Right lobe of liver (tissue), 6 donors: ENCODE measurements at places on chromosomes 5 and 9. TPM values are rescaled to one million over a fixed set of nuclear protein-coding genes. Genes with fewer than 3 reads are reported as not detected.

Gene CAMK2A
- not detected for total RNA-seq

Gene STPG3
- total RNA-seq: not detected

Gene LCN15
- not detected for total RNA-seq

Gene ZCCHC7
- total RNA-seq: 7.7 TPM

Gene IL13
- total RNA-seq: not detected

Gene PCAT7
- 3.1 TPM for total RNA-seq

Gene TSSK1B
- total RNA-seq: not detected

- DNase-seq: no peak
These were observed 273.7 kb downstream of the DIRAS2 start for GRCh38 chr9:90368928-90369327.

GRCh38 chr9:71806901-71807307 is 38.6 kb upstream of the CEMIP2 start:
- peak; percentile 76 for DNase-seq

- no peak for DNase-seq
These were observed 7.7 kb upstream of the ABO start for GRCh38 chr9:133282464-133283238.

GRCh38 chr9:36037549-36038122 is 923 bp downstream of the RECK start:
- DNase-seq: no peak

GRCh38 chr9:127311239-127311741 is 46.7 kb downstream of the GARNL3 start:
- DNase-seq: peak; percentile 77

- DNase-seq: no peak
These were observed 243.7 kb downstream of the HSPA4 start for GRCh38 chr5:133295520-133295919.

DNA sequence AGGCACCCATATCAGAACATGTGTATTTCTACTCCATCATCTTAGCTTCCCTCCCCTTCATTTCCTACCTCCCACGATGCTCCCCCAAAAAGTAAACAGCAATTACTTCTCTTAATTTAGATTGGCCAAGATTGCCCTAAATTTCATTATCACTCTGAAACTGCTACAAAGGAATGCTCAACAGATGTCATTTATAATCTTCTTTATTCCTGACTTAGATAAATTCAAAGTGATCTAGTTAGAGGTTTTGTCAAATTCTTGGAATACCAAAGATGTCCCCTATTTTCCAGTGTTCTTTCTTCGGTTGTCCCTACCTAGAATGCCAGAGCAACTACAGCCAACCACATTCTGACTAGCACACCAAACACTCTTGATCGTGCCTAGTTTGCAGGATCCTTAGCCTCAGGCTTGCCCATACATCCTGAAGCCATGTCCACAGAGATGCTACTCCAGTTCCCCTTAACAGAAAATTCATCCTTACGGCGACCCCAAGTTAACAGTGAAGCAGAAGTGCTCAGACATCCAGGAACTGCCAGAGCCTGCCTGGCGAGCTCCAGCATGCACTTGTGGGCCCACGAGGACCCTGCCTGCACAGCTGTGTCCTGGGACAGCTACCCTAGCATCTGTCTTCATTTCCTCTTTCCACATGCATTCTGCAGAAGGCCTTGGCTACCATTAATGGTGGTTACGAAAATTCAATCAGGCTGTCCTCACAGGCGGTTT is 31.6 kb downstream of the DAP start:
- no peak for DNase-seq

DNA sequence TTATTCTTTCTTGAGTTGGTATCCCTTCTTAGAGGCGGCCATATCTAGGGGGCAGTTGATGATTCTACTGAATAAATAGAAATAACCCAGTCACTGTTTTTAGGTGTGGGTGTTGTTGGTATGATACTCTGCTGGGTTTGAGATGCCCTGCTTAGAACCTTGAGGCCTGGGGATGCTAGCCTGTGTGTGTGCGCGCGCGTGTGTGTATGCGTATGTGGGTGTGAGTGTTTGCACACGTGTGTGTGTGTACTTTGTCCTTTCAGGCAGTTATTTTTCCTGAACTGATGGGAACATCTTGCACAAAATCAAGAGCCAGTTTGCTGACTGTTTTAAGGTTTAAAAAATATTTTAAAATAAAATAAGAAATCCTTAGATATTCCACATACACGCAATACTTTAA is 3.3 kb downstream of the SLC28A3 start:
- DNase-seq: no peak

GRCh38 chr5:128208436-128208835 is 124.9 kb downstream of the SLC12A2 start:
- DNase-seq: no peak

GRCh38 chr5:145934276-145934675 is 2.1 kb upstream of the SH3RF2 start:
- no peak for DNase-seq

- DNase-seq: no peak
These were observed 651.4 kb downstream of the CETN3 start for GRCh38 chr5:89758146-89758545.

DNA sequence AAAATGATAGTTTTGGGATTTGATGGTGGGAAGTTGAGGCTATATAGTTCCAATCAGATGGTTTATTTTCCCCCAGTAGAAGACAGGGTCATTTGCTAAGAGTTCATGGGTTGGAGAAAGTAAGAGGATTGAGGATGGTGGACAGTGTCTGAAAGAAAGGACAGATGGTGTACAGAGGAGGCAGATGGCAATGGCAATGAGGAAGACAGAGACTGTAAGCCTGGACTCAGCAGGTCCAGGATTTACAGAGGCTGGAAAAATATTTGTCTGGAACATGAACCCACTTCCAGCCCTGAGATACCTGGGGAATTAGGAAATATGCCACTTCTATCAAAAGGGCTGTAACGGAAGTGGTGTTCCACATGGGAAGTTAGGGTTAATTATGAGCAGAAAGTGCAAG is 84.5 kb downstream of the PCSK1 start:
- DNase-seq: no peak

DNA sequence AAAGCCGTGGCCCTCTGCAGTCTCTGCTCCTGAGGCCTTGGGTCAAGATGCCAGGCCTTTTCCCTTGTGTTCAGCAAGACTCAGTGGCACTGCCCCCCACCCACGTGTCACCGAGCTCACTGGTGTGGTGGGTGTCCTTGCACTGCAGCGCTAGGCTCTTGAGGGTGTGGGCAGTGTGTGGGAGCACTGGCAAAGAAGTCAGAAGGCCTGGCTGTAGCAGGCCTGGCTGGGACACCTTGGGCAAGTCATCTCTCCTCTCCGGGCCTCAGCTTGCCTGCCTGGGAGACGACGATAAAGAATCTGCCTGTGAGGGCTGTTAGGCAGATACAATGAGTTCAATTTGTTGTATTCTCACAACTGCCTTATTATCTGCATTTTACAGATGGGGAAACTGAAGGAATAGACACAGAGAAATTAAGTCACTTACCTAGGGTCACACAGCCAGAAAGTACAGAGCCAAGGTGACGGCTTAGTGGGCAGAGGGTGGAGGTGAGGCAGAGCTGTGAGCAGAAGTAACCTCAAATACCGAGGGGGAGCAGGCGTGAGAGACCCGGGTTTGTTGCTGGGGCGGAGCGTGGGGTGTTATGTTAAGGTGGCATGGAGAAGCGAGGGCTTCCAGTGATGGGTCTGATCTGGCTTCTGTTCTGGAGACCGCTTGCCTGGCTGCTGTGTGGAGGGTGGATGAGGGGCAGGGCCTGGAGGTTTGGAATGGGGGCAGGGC is 1.4 kb downstream of the TSPAN17 start:
- DNase-seq: no peak

- no peak for DNase-seq
These were observed 9.6 kb downstream of the AK6 start for GRCh38 chr5:69359699-69360098.

GRCh38 chr5:135116160-135116561 is 82.1 kb upstream of the PITX1 start:
- no peak for DNase-seq
